GM12865 (cell line): ENCODE measurements at places on chromosomes 6 and 20.
A peak's percentile ranks its signal among the peaks of the same experiment; 100 is the strongest.

GRCh38 chr6:5866547-5867051 lies 140.1 kb downstream of the NRN1 start:
- DNase-seq: no peak

- no peak for DNase-seq
Observed at GRCh38 chr6:39440039-39440426, 117.5 kb upstream of the KCNK16 start.

DNA sequence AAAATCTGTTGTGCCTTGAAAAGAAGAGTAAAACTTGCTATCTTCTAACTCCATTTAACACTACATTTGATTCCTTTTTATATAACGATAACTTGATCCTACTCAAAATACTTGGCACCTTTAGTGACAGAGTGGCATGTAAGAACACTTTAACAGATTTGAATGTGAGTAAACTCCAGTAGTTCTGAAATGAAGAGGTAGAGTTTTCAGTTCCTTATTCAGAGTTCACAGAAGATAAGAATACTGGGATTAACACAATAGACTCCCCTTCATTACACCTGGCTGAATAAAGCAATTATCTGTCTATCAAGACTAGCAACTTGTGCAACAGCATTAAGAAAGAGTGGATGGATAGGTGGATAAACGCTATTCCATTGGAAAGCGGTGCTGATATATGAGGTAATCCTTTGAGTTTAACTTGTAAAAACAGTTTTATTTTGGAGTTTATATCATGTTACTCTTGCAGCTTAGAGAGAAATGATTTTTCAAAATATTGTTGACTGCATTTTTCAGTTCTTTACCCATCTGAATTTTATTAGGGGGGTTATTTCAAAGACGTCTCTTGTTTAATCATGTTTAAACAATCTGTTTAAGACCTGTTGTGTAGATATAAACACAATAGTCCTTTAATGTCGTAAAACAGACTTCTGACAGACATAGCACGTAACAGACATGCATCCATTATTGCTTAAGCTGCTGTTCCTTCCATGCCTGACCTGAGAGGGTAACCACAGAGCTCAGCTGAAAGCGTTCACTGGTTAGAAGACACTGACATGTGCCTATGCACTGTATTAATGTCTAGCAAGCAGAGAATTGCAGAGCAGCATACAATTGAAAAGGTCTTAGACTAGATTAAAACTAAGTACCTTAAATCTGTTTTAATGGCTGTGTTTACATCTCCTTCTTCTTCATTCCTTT lies 102.4 kb upstream of the SUPT3H start:
- DNase-seq: peak; percentile 33

DNA sequence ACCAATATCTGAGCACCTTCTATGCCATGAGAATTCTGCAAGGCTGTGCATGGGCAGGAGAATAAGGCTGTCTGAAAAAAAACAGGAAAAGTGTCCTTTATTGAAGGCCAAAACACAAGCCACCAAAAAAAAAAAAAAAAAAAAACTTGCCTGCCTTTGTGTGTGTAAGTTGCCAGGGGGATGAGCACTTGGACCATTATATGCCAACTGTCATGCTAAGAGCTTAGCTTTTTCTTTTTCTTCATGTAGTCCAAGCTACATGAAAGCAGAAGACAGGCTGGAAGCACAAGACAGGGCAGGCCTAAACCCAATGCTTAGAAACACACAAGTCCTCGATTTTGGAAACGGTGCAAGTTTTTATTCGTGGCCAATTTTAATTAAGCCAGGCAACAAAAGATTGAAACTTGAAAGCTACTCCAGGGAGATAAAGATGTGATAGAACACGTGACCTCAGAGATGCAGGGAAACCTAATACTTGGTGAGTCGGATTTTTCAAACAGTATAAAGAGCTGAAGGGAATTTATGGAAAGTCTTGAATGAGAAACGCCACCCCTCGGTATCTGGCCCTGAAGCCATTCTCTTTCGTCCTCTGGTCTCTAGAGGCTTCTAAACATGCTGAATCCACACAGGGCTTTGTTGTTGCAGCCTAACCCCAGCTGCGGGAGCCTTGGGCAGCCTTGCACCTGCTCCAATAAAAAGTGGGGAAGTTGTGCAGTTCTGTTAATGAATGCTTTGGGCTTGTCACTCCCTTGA lies 8.6 kb downstream of the BMP7 start:
- no peak for DNase-seq

GRCh38 chr20:36881888-36882287 lies 6.0 kb downstream of the TLDC2 start:
- no peak for DNase-seq

GRCh38 chr6:80535914-80536565 lies 429.6 kb downstream of the BCKDHB start:
- DNase-seq: no peak

DNA sequence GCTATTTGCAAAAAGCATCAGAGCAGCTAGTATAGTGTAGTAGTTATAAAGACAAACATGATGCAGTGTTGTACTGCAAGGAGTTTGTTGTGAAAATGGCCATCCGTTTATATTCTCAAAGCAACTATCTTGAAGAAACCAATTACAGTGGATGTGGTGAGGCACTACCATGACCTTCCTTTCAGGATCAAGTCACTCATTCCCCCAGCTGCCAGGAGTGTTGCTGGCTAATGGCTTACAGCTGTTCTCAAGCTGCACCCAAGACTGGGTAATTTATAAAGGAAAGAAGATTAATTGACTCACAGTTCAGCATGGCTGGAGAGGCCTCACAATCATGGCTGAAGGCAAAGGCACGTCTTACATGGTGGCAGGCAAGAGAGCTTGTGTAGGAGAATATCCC lies 29.0 kb downstream of the ADGRF4 start:
- DNase-seq: no peak

DNA sequence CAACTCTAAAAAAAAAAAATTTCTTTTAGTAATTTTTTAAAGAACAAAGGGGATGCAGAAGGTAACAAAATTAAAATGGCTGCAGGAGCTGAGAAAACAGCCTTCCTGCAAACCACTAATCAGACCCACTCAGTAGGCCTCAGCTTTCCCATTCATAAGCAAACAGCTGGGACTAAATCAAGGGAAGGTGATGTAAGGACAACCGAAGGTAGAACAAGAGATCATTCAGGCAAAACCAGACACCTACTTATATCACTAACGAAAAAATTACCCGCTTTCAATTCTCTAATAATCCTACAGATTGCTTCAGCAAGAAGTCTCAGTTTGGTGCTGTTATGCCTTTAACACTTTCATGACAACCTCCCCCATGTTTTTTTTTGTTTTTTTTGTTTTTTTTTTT lies 124.0 kb downstream of the ZMYND8 start:
- DNase-seq: no peak

GRCh38 chr6:56767892-56768531 lies 125.3 kb upstream of the DST start:
- peak; percentile 56 for DNase-seq

- DNase-seq: no peak
Observed at GRCh38 chr6:37704066-37704465, 6.4 kb upstream of the MDGA1 start.

- no peak for DNase-seq
Observed at GRCh38 chr6:106731144-106731842, 101.9 kb downstream of the QRSL1 start.

DNA sequence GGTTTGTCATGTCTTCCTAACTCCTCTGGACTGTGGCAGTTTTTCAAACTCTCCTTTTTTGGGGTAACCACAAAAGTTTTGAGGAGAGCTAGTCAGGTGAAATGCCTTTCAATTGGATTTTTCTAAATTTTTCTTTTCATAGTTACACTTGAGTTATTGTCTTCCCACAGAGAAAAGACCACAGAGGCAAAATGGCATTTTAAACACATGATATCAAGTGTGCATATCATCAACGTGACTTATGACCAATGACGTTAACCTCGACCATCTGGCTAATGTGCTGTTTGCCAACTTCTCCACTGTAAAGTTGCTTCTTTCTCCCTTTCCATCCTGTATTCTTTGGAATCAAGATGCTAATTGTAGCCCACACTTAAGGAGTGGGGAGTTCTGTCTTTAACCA lies 41.3 kb upstream of the SNAP25 start:
- DNase-seq: no peak

DNA sequence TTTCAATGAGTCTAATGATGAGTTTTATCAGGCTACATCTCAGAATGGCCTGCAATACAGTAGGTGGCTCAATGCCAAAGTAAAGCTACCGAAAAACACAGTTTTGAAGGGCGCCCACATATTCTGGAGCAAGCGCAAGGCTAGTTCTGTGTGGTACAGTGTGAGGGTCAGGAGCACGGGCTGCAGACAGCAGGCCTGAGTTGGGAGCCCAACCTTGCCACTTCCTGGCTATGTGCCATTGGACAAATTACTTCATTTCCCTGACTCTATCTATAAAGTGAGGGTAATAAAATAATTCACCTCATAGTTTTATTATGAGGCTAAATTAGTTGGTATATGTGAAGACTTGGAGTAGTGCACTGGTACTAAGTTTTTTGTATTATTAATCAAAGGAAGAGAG lies 150.7 kb downstream of the OPN5 start:
- no peak for DNase-seq

DNA sequence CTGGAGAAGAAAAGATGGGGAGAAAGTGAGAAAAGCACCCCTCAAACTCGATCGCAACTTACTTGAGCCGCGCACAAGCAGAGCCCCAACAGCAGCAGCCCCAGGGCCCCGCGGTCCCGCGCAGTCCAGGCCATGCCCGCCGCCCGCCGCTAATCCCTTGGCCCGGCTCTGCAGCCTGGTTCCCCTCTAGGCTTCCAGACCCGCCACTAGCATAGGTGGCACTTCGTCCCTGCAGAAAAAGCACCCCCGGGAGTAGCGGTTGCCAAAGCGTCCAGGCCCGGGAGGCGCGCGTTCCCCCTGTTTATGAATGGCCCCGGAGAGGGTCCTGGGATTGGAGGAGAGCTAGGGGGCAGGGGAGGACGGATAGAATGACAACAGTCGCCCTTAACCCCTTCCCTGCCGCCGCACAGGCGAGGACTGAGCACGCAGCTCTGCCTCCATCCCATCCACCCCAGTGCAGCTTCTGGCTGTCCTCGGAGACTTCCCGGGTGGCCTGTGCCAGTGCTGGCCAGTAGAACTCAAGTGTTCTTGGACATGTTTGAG lies 19.9 kb downstream of the COL9A1 start:
- no peak for DNase-seq

DNA sequence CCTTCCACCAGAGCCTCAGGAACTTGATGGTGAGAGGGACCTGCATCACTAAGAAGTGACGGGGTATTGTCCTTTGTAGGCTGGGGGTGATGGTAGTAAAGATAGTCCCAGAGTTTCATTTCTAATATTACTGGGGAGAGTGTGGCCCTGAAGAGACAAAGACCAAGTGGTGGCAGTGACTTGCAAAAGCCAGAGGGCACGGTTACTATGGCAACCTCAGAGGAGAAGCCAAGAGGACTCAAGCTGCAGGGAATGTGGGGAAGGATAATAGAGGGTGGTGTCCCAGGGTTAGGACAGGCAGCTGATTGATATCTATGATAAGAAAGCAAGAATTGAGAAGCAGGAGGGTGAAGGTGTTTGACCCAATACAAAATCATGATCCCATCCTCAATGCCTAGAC lies 42.5 kb downstream of the HLA-G start:
- DNase-seq: no peak

DNA sequence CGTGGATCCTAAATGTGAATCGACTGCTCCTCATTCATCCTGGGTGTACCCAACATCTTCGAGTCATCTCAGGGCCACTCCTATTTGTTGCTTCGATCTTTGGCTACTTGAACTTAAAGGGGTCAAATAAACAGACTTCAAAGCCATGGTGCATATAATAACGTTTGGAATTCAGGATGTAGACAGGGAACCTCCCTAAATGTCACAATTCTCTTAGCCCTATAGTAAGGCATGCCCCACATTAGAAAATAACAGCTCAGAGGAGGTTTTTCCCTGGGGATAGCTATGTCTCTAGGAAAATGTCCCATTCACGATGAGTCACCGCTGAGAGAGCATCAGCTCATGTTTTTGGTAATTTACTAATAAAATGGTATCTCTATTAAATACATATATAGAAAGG lies 54.8 kb upstream of the BMP6 start:
- no peak for DNase-seq
